Foreskin keratinocyte (primary cell): ENCODE measurements at places on chromosomes 7 and 10.

DNA sequence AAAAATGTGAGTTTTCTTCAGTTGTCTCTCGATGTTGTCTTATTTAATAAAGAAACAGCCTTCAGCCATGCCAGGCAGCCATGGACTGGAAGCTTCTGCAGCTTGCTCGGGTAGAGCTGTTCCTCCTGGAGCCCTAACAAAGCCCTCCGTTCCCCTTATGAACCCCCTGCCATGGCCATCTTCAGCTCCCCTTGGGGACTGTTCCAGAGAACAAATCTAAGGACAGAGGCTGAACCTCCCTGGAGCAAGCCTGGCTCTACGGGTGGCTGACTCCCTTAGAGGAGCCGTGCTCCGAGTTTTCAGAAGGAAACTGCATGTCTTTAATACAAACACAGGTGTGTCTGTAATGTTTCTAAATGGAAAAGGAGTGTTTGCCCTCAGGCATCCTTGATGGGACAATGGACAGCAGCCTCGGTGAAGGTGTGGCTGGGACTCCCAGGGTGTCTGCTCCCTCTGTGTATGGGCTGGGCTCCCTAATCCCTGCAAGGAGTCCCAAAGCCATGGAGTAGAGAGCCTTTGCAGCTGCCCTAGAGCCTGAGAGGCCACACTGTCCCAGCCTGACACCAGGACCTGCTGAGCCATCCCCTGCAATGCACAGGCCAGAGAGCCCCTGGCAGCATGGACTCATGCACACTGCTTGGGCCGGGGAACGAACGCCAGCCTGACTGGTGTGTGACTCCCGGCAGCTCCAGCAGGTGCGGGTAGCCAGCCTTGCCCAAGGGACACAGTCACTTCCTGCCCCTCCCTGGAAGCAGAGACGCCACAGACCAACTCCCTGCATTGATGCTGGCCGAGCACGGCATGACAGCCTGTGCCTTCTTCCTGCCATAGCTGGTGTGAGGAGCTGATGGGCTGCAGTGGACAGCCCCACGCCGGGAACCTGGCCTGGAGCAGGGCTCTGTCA is 381.8 kb downstream of the TCERG1L start:
- DNase-seq: no peak

DNA sequence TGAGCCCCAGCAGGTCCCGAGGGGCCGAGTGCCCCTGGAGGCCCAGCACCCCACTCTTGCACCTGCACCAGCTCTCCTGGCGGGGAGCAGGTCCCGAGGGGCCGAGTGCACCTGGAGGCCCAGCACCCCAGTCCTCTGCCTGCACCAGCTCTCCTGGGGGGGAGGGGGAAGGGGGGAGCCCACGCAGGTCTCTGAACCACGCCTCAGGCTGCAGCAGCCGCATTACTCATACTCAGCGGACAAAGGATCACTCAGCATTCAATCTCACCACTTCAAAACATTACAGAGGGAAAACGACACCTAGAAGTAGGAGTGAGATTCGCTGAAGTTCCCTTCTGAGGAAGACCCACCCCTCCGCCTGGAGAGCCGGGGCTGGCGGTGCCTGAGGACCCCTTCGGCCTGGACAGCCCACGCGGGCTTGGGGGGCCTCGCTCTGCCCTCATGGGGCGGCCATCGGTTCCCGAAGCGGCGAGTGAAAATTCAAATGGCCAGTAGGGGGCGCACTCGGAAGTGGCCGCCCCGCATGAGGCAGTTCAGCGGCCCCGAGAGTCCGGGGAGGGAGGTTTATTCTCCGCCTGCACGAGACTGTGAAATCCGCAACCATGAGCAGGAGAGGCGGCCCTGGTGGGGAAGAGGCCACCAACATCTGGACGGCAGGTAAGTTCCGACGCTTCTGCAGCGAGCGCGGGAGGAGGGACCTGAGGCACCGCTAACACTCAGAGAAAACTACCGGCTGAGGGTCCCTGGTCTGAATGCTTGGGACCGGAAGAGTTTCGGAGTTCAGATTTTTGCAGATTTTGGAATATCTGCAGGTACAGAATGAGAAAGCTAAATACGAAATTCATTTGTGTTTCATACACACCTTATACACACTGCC is 1.1 kb upstream of the GPER1 start:
- no peak for DNase-seq

DNA sequence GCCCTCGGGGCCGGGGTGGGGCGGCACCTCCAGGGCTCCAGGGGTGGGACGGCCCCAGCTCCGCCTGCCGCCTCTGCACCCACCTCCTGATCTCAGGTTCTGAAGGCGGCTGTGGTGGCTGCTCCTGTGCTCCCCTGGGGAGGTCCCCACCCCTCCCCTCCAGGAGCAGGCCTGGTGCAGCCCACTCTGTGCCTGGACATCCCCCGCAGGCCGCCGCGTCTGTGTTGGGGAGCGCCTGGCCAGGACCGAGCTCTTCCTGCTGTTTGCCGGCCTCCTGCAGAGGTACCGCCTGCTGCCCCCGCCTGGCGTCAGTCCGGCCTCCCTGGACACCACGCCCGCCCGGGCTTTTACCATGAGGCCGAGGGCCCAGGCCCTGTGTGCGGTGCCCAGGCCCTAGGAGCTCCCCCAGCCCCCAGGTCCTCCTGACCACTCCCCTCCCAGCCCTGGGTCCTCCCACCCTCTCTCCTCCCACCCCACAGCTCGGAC is 5.5 kb downstream of the CYP2W1 start:
- no peak for DNase-seq

GRCh38 chr7:73742753-73743641 is 4.4 kb upstream of the ABHD11 start:
- no peak for DNase-seq

GRCh38 chr7:73644688-73645286 is 20.5 kb upstream of the MLXIPL start:
- DNase-seq: no peak

DNA sequence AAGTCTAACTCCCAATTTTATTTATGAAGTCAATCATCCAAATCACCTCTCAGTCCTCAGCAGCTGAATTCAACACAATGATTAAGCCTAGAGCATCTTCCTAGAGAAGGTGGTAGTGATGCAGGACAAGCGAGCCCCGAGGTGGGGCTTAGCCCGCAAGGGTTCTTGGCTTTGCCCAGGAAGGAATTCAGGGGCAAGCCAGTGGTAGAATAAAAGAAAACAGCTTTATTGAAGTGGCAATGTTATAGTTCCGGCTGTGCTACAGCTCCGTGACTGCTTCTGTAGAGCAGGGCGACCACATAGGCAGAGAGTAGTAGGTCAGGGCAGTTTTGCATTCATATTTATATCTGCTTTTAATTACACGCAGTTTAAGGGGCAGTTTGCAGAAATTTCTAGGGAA is 18.1 kb downstream of the IL2RA start:
- no peak for DNase-seq
